ENCODE measurements at places on chromosomes 6 and 20.
A peak's percentile ranks its signal among the peaks of the same experiment; 100 is the strongest.

GRCh38 chr6:118881440-118882313 is 12.3 kb upstream of the ASF1A start:
- DNase-seq = no peak

DNA sequence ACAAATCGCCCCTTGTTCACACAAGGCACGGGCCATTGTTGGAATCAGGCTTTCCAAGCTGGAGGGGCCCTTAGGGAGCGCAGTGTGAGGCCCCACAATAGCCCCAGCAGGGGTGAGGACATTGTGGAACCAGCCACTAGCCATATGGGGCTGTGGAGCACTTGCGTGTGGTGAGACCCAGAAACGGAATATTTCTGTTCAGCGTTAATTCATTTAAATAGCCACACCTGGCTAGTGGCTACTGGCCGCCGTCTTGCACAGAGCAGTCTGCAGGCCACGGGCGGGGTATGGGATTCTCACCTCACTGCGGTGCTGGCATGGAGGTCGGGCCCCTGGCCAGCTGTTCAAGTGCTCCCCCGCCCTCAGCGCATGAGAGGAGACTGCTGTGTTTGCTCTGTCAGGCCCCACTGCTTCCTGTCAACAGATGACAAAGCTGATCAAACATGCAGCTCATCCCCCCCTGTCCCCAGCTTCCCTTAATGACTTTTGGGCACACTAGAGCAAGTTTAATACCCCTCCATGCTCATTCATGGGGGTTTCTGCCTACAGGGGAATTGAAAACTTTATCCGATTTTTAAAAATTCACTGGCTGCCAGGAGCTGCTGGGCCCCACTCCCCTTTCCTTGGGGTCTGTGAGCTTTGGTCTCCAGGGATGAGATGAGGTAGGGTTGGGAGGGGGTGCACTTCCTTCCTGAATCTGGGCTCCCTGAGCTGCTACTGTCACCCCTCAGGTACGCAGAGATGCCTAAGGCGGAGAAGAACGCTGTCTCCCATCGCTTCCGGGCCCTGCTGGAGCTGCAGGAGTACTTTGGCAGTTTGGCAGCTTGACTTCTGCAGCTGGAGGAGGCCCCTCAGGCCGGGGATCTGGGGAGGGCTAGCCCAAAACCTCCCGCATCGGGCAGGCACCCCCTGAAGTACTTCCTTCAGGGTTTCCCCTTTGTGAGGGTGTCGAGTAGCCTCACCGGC is 13.6 kb downstream of the ITPA start:
- DNase-seq = peak; percentile 43

DNA sequence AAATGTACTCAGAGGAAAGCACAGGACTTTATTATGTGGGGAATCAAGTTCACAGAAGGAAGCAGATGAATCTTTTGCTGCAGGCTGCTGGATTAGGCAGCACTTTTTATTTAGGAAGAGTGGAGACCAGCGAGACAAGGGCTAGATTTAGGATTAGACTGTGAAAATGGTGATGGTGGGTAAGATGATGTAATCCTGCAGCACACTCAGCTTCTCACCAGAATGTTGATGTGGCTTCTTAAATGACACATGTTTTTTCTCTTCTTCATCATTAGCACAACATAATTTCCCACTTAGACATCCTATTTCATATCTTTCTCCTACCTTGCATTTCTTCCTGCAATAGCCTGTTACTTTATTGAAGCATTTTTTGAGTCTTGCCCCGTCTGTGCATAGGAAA is 1.8 kb downstream of the DEFB128 start:
- no peak for DNase-seq

DNA sequence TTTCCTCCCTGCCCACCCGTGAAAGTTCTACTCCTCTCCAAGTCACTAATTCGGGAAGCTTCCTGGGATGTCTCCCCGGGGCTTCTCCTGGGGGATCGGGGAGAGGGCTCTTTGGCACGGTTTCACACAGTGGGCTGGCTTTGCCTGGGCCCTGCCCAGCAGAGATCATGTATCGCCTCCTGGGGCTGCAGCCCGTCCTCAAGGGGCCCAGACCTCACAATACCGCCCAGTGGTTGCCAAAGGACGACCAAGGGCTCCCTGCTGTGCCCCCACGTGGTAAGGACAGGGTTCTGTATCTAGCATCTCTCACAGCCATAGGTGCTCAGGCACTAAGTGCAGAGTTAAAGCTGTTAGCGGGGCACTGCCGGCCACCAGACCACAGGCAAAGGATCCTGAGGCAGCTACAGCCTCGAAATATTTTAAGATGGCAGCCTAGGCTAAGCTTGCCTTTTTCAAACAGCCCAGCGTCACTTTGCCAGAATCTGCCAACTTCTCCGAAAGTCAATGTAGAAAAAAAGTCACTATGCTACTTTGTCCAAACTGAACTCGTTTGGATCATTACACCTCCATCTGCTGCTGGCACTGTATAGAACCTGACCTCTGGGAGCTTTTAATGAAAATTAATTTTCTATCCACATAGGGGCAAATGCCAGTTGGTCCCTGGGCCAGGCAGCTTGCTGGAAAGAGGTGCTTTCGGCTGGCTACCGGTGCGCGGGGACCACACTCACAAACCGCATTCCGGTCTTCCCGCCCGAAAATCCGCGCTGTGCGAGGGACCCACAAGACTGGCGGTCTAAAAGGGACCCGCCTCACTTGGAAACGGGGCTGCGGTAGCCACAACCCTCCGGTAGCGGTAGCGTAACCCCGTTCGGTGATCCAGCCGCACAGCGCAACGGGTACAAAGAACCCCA is 1.3 kb upstream of the NNAT start:
- DNase-seq = no peak

DNA sequence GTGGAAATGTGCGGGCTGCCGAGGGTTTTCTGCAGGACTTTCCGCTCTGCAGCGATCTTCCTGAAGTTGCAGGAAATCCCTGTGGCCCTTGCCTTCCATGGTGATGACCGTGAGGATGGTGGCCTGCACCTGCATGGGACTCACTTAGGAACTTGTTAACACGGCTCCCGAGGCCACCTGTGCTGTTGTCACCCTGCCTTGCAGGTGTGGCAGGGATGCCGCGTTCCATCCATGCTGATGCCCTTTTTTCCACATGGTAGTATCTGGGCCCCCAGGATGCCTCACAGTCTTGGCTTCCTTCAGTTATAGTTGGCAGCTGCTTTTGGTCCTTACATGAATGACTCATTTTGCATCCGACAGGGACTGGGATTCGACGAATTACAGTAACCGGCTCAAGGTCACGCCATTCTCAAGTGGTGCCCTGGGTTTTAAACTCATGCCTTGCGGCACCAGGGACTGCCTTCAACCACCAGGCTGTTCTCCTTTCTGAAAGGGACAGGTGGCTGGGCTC is 37.2 kb downstream of the SYNJ2 start:
- DNase-seq = no peak

- DNase-seq = no peak
These were observed 102.1 kb upstream of the PHACTR1 start for GRCh38 chr6:12614456-12614855.

- DNase-seq = no peak
These were observed 79.0 kb downstream of the ADTRP start for GRCh38 chr6:11699576-11699975.

GRCh38 chr6:163526346-163526745 is 111.8 kb downstream of the QKI start:
- no peak for DNase-seq

- DNase-seq = no peak
These were observed 64.5 kb downstream of the ATP9A start for GRCh38 chr20:51703400-51704287.

- DNase-seq = no peak
These were observed 9.9 kb upstream of the ULBP3 start for GRCh38 chr6:150078788-150079187.

- no peak for DNase-seq
These were observed 86.8 kb downstream of the CLIC5 start for GRCh38 chr6:45928721-45929305.

- DNase-seq = no peak
These were observed 38.9 kb upstream of the PRIM2 start for GRCh38 chr6:57278570-57278969.

DNA sequence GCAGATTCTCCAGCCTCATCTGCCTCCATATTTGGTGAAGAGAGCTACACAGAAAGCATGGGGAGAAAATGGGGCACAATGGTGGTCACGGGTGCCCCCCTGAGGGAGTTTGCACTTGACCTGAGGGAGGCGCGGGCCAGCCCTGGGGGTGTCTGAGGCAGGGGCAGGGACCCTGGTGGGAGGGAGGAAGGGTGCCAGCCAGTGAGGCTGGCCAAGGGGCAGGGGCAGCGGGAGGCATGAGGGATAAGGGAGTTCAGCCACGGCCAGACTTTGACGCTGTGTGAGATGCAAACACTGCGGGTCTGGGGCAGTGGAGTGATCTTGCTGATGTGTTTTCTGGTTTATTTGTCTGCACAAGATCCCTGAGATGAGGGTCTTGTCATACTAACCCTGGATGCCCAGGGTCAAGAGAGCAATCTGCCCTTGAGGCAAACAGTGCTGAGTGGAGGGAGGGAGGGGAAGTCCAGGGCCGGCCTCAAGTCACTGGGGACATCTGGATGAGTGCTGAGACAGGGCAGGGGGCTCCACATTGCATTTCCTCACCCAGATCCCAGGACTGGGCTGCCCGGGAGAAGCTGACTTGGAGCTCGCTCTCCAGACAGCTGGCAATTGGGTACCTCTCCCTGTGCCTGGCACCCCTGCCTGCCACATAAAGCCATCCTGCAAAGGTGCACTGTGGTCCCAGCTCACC is 8.8 kb upstream of the PCMTD2 start:
- DNase-seq = no peak

GRCh38 chr6:6772751-6773150 is 184.2 kb downstream of the LY86 start:
- DNase-seq = no peak

DNA sequence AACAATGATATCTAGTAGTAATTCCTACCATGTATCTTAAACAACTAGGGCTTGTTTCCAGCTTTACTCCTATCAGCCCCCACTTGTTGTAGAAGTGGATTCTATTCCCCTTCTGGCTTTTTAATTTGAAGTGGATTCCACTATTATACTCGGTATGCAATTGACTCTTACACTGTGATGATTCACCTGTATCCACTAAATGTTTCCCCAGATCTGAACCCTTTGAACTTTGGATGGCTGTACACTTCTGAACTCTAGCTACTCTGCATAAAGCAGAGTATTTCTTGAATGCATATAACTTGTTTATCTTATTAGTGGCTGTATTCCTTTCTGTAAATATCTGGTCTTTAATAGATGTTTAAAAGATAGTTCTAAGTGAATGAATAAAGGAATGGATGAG is 538.4 kb upstream of the NRSN1 start:
- DNase-seq = no peak

- no peak for DNase-seq
These were observed 74.6 kb downstream of the MAP3K5 start for GRCh38 chr6:136717716-136717990.

GRCh38 chr6:91718198-91718597 is 1131.3 kb upstream of the MAP3K7 start:
- DNase-seq = no peak

DNA sequence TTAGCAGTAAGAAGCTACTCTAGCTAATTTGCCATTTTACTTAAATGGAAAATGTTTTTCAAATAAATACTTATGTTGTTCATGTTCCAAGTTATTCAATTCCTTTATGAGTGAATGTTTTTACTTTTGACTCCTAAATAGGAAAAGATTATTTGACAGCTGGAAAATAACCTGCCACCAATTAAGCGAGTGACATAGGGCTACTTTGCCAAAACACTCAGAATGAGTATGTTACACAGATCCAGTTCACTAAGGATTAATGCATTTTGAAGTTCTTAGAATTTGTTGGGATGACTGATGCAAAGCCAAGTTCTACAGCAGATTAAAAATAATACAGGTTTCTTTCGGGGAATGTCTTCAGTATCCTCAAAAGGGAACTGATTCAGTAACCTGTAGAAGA is 144.4 kb downstream of the ADGRG6 start:
- DNase-seq = no peak

GRCh38 chr20:14561741-14562221 is 224.4 kb upstream of the FLRT3 start:
- DNase-seq = no peak

DNA sequence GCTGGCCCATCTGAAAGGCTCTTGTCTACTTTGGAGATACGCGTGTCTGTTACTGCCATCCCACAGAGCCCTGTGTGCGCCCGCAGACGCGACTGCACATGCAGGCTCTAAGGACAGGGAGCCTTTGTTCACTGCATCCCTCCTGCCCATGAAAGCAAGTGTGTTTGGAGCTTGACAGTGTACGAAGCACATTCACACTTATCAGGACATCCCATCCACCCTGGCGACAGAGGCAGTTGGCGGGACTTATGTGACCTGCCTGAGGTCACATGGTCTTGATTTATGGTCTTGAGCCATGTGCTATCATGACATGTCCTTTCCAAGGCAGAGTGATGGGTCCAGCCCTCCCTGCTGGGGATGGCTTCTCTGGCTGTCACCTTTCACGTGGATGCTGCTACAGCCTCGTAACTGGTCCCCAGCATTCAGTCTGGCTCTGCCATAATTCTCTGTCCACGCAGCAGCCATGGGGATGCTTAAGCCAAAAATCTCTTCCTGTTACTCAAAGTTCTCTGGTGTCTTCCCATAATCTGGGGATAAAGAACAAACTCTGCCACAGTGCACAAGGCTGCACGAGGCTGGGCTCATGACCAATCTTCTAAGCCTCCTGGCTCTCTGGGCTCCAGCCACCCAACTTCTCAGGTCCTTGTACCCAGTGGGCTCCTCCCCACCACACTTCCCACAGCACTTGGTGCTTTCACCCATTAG is 36.3 kb upstream of the FAM83D start:
- DNase-seq = no peak

GRCh38 chr6:111727802-111728201 is 122.1 kb upstream of the TRAF3IP2 start:
- DNase-seq = no peak
